Stimulated activated CD8-positive, alpha-beta memory T cell treated with anti-CD3 and anti-CD28 coated beads, Interleukin-7, amount 100 ng/mL, for 24 hours (primary cell): ENCODE measurements at places on chromosomes 5 and 9.

DNA sequence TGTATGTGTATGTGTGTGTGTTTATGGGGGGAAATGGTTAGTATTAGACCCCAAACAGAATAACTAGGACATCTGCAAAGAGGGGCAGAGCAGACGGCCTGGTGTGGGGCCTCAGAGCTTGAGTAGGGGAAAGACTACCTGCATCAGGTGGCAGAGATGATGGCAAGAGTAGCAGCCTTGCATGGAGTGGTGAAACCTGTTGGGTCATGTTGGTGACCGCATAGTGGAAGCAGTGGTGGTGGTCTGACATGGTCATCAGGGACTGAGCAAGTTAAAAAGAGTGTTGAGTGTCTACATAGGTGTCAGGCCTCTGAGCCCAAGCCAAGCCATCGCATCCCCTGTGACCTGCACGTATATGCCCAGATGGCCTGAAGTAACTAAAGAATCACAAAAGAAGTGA, 153.2 kb downstream of the FGF10 start:
- DNase-seq: no peak

- no peak for DNase-seq
These were observed 129.2 kb upstream of the ADRA1B start for GRCh38 chr5:159786901-159787691.

- no peak for DNase-seq
These were observed 795.0 kb downstream of the EFNA5 start for GRCh38 chr5:106875591-106876297.

GRCh38 chr9:131950487-131950886, 129.2 kb downstream of the MED27 start:
- no peak for DNase-seq

GRCh38 chr5:17944046-17944445, 309.8 kb downstream of the TAF11L14 start:
- no peak for DNase-seq

DNA sequence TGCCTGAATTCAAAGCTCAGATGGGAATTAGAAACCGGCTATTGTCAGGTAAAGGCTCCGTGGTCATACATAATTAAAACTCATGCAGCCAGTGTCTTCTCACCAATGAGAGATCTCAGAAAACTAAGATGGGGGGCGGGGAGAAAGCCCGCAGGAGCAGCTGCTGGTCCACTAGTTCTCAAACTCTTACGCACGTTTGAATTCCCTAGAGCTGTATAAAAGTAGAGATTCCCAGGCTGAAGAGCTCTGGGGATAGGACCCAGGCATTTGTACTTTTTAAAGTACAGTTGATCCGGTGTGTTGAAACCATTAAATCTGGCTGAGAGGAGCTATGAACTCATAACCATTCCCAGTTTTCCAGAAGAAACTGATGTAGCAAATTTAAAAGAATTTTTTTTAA, 68.5 kb downstream of the FRMD3 start:
- DNase-seq: no peak

GRCh38 chr9:124625087-124625486, 117.9 kb upstream of the NR5A1 start:
- no peak for DNase-seq

- no peak for DNase-seq
These were observed 52.0 kb upstream of the NTRK2 start for GRCh38 chr9:84617411-84618029.

GRCh38 chr9:4600368-4600767, 61.7 kb upstream of the PLPP6 start:
- DNase-seq: no peak

GRCh38 chr5:137714946-137715345, 20.9 kb downstream of the KLHL3 start:
- DNase-seq: no peak

- DNase-seq: no peak
These were observed 23.3 kb downstream of the SLC25A48 start for GRCh38 chr5:135857630-135858311.

- no peak for DNase-seq
These were observed 5.9 kb upstream of the CSF1R start for GRCh38 chr5:150092159-150092787.

DNA sequence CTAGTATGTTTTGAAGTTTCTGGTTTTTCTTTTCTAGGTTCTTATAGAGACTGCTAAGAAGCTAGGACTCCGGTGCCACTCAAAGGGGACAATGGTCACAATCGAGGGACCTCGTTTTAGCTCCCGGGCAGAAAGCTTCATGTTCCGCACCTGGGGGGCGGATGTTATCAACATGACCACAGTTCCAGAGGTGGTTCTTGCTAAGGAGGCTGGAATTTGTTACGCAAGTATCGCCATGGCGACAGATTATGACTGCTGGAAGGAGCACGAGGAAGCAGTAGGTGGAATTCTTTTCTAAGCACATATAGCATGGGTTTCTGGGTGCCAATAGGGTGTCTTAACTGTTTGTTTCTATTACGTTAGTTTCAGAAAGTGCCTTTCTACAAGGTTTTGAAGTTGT, 52.2 kb downstream of the MTAP start:
- DNase-seq: no peak

GRCh38 chr5:1889321-1890065, 6.8 kb upstream of the IRX4 start:
- DNase-seq: no peak
